ENCODE measurements at places on chromosomes 5 and 9. TPM values are rescaled to one million over a fixed set of nuclear protein-coding genes. Genes with fewer than 3 reads are reported as not detected.

GRCh38 chr5:173329491-173330337 is 1.5 kb upstream of the STC2 start:
- peak overlapping the region; percentile 100 for H3K27ac ChIP-seq
- no peaks in the 10 kb centered on the region for H3K27me3 ChIP-seq
- DNase-seq = no peak
- peak overlapping the region; percentile 99 for H3K4me3 ChIP-seq

DNA sequence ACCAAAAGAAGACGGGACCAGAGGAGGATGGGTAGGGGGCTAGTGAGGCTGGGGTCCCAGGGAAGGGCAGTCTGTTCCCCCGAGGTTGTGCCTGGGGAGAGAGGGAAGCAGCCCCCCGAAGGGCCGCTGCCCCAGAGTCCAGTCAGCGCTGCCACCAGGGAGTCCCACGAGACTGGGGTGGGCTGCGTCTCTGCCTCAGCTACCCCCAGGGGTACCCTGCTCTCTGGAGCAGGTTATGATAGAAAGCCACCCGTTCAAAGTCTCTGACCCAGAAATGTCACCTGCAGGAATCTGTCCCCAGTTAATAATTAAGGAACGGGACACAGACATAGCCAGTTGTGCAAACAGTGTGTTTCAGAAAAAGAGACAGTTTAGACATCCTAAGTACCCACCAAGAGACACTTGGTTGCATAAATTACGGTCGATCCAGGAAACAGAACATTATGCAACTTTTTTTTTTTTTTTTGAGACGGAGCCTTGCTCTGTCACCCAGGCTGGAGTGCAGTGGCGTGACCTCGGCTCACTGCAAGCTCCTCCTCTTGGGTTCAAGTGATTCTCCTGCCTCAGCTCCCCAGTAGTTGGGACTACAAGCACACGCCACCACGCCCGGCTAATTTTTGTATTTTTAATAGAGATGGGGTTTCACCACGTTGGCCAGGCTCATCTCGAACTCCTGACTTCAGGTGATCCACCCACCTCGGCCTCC is 10.7 kb upstream of the AGPAT2 start:
- H3K27me3 ChIP-seq = peaks cover 10% of the 10 kb centered on the region
- H3K27ac ChIP-seq = no peak overlapping the region
- no peak for DNase-seq

GRCh38 chr5:35856765-35857351 is at the start of gene IL7R:
TSS of gene IL7R (plus strand) at chr5:35856891. CDS start at chr5:35856978, 87 bp downstream.
- H3K36me3 ChIP-seq = no peaks in the 10 kb centered on the region
- no peak within 1 kb of the TSS for H3K4me3 ChIP-seq
- H3K27me3 ChIP-seq = no peaks in the 10 kb centered on the region
- H3K27ac ChIP-seq = peak within 1 kb of the TSS; percentile 81
- peaks cover 66% of the 10 kb centered on the region for H3K4me1 ChIP-seq

- DNase-seq = no peak
- H3K4me3 ChIP-seq = no peak overlapping the region
- no peak overlapping the region for H3K27ac ChIP-seq
- no peaks in the 10 kb centered on the region for H3K36me3 ChIP-seq
- no peaks in the 10 kb centered on the region for H3K4me1 ChIP-seq
- no peaks in the 10 kb centered on the region for H3K27me3 ChIP-seq
Observed at GRCh38 chr5:65555287-65555686, 7.7 kb downstream of the CENPK start.

- no peaks in the 10 kb centered on the region for H3K36me3 ChIP-seq
- H3K4me3 ChIP-seq = no peak overlapping the region
- H3K27ac ChIP-seq = no peak overlapping the region
- DNase-seq = no peak
- peaks cover 5% of the 10 kb centered on the region for H3K4me1 ChIP-seq
Observed at GRCh38 chr5:171676286-171676944, 109.2 kb upstream of the SMIM23 start.

DNA sequence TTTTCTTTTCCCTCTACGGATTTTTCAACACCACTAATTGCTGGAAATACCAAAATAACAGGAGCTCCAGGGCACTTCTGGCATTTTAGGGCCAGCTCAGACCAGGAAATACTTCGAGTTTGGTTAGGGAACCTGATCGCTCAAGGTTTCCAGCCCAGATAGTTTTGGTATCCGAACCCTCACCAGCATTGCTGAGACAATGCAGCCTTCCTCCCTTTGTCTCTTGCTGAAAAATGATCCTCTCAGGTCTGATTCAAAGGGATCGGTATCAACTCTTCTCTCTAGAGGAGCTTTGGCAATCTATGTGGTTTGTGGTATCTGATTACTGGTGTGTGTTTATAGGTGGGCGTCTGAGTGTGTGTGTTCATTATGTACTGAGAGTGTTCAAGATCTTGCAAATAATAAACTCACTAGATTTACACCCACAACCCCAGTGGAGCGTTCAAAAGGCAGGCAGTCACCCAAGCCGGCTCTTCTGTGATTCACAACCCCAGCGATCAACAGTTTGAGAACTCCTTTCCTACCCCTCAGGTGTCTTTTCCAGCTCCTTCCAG is 122.8 kb upstream of the EGFLAM start:
- no peaks in the 10 kb centered on the region for H3K4me1 ChIP-seq
- no peaks in the 10 kb centered on the region for H3K36me3 ChIP-seq
- no peak for DNase-seq
- peaks cover 20% of the 10 kb centered on the region for H3K27me3 ChIP-seq
- no peak overlapping the region for H3K4me3 ChIP-seq

The FBXO38 gene
- total RNA-seq = 37.7 TPM

The SH3GL2 gene
- not detected for total RNA-seq

The FOXD4L3 gene
- total RNA-seq = not detected
